ENCODE measurements at places on chromosomes 1 and 21.
A peak's percentile ranks its signal among the peaks of the same experiment; 100 is the strongest.

GRCh38 chr1:175731581-175731980, 11.8 kb downstream of the TNR start:
- no peak for DNase-seq

DNA sequence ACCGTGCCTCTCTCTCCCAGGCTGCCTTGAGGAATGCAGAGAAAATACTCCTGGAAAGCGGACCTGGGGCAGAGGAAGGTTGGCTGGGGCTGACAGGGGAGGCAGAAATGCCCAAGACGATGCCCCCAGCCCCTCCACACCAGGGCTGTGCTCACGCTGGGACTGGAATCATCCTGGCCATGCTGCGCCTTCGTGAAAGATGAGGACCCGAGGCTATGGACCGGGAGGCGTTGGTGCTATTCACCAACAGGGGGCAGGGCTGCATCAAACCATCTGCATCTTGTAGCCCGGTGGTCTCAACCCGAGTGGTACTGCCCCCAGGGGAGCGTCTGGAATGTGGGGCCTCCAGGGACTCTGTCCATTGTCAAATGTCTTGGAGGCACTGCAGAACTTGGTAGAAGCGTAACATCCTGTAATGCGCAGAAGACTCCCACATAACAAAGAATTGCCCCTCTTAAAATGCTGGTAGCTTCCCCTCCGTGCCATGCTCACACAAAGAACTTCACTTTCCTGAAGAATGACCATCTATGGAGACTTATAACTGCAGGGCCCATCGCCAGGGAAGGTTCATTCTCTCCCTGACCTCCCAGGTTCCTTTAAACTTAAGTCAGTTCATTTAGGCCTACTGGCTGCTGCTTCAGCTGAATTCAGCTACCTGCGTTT, 251.2 kb downstream of the RRAGC start:
- DNase-seq: no peak

- no peak for DNase-seq
These were observed 73.9 kb downstream of the GLUL start for GRCh38 chr1:182317611-182318161.

GRCh38 chr1:46490406-46490655, 695 bp downstream of the DMBX1 start:
- DNase-seq: no peak

GRCh38 chr1:108533351-108534083, 26.4 kb upstream of the EEIG2 start:
- no peak for DNase-seq

- DNase-seq: no peak
These were observed 3.8 kb upstream of the B3GALT2 start for GRCh38 chr1:193190096-193190744.

DNA sequence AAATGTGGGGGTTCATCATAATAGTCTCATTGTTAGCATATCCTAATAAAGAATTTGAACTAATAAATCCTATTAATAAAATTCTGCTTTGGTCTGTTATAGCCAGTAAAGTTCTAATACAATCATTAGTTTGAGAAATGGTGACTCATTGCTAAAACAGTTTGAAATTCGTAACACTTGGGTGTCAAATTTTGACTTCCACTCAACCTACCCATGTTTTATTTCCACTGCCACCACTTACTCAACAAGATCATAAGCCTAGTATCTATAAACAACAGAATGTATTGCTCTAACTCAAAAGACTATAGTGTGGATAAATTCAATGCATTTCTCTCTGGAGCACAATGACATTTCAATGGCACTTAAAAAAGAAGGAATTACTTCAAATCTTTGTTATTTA, 29.1 kb downstream of the LGALS8 start:
- DNase-seq: no peak

DNA sequence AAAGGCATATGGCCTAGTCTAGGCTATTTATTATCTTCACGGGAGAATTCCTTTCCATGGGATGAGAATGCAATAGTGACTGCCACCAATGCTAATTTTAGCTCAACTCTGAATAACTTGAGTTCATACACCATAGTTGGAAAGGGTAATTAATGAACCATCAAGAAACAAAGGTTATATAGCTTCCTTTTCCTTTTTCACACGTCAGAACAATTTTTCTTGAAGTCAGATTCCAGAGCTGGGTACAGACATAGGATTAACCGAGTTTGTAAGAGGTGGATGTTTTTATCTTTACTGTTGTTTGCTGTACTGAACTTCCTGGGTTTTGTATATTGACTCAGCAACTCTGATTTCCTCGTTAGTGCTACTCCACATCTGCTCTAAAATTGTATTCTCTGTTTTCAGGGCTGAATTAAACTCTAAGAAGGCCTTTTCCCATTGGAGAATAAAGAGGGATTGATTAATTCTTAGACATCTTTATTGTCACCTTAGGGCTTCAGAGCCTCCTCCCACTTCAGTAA, 262.0 kb downstream of the NUF2 start:
- DNase-seq: no peak

- DNase-seq: no peak
These were observed 40.2 kb downstream of the APP start for GRCh38 chr21:26130249-26130881.

GRCh38 chr21:33641352-33642026, at the start of gene CRYZL1:
TSS of gene CRYZL1 (minus strand) at chr21:33641741. CDS start at chr21:33631551, 10,190 bp downstream.
- peak; percentile 100 for DNase-seq

DNA sequence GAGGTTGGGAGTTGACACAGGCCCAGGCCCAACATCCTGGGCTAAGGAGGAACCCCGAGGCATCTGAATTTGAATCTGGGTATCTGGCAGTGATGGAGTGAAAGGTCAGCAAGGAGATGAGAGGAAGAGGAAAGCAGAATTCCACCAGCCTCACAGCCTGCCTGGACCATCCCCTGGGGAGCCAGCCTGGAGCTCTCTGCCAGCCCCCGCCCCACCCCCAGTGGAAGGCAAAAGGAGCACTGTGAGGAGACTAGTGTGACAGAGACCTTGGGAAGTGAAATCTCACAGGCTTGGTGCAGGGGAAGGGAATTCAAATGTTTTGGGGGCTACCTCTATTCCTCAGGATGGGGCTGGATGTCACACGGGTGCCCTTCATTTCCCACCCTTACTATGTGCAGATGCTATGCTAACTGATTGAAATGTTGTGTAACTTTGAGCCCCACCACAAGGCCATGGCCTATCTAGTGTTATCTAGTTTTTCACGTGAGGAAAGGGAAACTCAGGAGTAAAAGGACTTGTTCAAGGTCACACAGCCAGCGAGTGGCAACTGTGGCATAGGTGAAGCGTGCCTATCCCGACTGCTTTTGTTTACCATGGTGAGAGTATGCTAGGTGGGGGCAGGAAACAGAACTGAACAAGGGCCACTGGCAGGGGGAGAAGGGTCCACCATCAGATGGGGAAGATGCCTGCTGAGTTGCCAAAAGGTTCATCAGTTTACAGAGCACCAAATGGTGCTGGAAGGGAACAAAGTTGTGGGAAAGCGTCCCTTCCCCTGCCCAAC, 29.8 kb downstream of the AHDC1 start:
- no peak for DNase-seq

- no peak for DNase-seq
These were observed 1.1 kb downstream of the CR2 start for GRCh38 chr1:207455183-207455754.

DNA sequence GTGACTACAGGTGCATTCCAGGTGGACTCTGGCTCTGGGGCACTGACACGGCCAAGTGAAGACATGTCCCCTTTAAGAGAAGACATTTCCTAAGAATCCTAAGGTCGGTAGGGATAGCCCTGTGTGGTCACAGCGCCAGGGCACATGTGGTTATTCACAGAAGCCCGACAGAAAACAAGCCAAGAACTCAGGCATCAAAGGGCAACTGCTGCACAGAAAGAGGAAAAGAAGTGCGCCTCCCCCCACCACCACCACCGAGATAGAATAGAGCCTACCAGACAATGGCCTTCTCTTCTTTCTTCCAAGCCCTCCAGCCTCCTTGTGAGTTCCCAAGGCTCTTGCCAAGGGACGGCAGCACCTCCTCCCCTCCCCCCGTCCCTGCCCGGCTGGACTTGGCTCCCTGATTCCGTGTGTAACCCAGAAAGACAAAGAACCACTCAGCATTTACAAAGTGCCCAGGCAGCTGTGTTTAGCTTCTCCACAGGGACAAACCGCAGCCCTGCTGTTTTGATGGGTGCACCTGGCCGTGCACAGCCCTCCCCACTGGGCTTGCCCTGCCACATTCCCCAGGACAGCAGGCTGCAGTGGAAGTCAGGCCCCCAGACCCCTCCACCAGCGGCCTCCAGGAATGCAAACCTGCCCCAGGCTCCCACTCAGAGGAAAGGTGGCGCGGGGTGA, 30.2 kb downstream of the TMPRSS2 start:
- DNase-seq: no peak

DNA sequence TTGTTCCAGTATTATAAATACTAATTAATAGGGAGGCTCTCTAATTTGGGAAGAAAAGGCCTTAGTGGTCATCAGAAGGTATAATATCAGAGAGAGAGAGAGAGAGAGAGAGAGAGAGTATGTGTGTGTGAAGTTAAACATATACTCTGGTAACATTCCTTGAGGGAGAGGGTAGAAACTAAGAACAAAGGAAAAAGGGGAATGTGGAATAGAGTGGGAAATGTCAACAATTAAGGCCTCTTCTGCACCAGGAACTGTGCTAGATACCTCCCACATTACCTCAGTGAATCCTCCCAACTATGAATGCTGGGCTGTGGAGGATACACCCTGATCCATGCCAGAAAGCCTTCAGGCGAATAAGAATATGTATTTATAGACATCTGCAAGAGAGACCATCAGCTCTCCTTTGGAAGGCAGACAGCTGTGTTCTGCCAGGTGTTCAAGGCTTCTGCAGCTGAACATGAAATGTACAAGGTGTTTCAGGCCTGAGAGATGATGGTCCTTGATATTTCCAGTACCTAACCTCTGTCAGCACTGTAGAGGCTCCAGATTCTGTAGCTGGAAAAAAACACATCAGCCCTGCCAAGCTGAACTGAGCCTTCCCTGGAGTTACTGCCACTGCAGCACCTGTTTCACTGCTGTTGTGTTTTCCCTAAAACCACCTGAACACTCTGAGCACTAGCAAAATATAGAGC, 29.1 kb downstream of the TBX15 start:
- no peak for DNase-seq

GRCh38 chr21:31560479-31560878, 99.0 kb upstream of the SOD1 start:
- DNase-seq: no peak

GRCh38 chr1:7929637-7930036, 11.0 kb downstream of the TNFRSF9 start:
- DNase-seq: no peak

DNA sequence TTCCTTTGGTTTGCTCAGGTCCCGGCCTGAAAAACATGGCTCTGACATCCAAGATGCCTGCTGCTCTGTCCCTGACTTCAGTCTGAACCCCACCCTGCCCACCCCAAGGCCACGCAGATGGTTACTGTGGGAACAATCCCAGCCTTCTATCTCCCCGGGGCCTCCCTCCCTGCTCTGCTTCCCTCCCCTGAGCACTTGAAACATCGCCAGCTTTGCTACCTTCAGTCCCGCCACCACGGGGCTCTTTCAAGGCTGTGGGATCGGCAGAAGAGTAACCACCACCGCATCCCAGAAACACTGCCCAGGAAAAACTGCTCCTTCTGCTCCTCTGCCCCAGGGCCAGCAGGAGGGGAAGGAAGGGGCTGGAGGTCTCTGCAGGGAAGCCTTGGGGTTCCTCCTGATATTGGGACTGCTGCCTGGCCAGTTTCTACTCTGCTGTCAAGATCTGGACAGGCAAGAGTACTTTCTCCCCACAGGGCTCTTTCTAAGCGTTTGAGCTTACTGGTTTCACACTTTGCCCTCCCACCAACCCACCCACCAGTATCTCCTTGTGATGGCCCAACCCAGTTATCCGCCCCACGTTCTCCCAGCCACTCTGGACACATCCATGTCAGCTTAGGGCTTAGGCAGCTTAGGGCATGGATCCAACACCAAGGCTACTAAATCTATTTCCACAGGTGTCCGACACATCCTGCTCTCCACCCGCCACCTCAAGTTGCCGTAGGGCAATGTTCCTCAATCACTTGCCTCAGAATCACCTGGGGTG, 8.4 kb downstream of the ETNK2 start:
- no peak for DNase-seq

DNA sequence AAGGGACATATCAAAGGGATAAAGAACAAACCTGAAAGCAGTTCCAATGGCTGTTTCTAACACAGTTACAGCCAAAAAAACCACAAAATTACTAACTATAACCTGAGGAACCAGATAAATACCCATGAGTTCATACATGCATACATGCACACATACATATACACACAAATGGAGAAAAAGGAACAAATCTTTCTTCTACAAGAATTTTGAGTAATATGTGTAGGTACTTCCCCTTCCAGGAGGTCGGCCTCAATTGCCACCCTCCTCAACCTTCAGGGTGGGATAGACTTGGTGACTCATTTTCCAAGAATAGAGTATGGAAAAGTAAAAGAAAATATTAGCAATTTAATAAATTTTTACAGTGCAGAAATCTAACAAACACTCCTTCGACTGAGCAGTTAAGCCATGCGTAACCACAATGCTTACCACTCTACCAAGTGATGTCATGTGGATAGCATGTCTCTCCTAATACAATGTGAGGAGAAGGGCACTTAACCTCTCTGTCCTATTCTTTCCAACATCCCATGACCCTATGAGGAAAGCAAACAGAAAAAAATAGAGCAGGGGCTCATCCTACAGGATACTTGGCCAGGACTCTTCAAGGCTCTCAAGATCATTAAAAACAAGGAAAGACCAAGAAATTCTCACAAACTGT, 243.0 kb upstream of the RUNX1 start:
- no peak for DNase-seq

- no peak for DNase-seq
These were observed 57.4 kb upstream of the ADAMTS5 start for GRCh38 chr21:27024301-27024700.

GRCh38 chr1:21090463-21090862, 86.2 kb downstream of the EIF4G3 start:
- DNase-seq: no peak

- DNase-seq: no peak
These were observed 44.8 kb downstream of the TP73 start for GRCh38 chr1:3697104-3697503.

DNA sequence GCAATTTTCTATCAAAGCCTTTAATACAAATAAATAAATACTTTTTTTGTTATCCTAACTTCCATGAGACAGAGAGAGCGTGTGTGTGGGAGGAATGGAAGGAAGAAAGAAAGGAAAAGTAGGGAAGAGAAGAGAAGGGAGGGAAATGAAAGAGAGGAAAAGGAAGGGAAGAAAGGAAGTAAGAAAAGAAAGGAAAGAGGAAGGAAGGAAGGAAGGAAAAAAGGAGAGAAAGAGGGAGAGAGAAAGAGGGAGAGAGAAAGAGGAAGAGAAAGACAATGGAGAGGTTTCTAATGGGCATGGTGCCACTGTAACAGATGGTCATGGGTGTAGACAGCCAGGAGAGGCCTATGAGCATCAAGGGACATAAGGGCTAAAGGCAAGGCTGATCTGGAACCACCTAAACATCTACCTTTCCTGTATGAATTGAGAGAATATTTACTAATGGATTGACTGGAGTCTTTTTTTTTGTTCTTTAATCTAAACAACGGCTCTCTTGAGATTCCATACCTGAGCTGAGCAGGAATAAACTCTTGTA, 234.9 kb downstream of the PTPRC start:
- DNase-seq: no peak

- DNase-seq: no peak
These were observed 22.6 kb upstream of the TRABD2B start for GRCh38 chr1:48019714-48020315.

All from central memory CD8-positive, alpha-beta T cell (primary cell).